Stimulated activated CD8-positive, alpha-beta memory T cell treated with anti-CD3 and anti-CD28 coated beads, Interleukin-4, amount 100 ng/mL, for 1 hour (primary cell): ENCODE measurements at places on chromosomes 7 and 10.
A peak's percentile ranks its signal among the peaks of the same experiment; 100 is the strongest.

DNA sequence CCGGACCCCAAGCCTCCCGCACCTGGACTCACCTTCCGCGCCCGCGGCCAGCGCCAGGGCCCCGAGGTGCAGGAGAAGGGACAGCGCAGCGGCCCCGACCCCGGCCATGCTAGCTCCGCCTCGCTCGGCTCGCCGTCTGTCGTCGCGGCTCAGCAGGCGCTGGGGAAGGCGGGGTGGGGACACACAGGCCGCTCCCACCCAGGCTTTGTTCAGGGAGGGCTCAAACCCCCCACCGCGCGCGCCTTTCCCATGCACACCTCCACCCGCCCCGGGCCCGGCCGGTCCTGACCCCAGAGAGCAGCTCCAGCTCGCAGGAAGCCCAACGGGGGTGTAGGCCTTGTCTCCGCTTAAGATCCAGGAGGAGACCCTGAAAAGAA is at the start of gene KCP:
Gene KCP, minus strand, starts transcription at position 141 of the 377 bp plus-strand sequence. Its CDS starts 33 bp downstream, at position 108.
- DNase-seq: no peak

- no peak for DNase-seq
Measured at GRCh38 chr10:11118686-11119085, 101.0 kb downstream of the CELF2 start.

- DNase-seq: no peak
Measured at GRCh38 chr7:167090-167855, 25.1 kb upstream of the FAM20C start.

DNA sequence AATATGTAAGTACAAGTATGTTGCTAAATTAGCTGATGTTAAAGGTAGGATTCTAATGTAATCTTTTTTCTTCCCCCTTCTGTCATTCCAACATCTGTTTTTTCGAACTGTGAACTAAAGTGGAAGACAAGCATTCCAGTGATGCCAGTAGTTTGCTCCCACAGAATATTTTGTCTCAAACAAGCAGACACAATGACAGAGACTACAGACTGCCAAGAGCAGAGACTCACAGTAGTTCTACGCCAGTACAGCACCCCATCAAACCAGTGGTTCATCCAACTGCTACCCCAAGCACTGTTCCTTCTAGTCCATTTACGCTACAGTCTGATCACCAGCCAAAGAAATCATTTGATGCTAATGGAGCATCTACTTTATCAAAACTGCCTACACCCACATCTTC is 62.7 kb downstream of the WAC start:
- DNase-seq: no peak

DNA sequence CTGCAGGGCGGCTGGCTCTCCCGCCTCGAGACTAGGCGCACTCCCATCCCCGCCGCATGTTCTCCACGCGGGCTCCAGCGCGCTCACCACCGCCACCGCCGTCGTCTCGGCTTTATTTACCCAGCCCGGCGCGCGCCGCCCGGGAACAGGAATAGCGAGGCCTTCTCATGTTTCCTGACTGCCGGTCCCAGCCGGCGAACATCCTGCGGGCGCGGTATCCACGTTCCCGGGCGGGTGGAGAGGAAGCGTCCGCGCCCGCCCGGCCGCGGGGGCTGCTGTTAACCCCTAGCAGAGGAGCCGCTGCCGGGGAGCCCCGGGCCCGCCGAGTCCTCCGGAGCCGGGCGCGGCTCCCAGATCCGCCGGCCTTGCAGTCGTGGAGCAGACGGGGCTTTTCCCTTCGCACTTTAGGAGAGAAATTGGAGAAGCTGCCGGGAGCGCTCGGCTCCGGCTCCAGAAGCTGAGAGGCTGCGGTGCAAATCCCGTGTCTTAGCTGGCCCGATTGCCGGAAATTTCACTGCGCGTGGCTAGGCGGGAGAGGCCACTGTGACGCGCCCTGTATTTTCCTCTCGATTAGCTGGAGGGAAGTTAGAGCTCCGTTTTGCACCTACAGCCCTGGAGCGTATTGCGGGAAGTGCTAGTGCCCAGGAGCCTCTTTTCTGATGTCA is at the start of gene MKX:
Gene MKX, minus strand, starts transcription at position 88 of the 665 bp plus-strand sequence. CDS start 2,404 bp downstream, outside the sequence.
- DNase-seq: no peak

GRCh38 chr7:6407434-6407833 is 40.3 kb downstream of the DAGLB start:
- DNase-seq: no peak

- DNase-seq: no peak
Measured at GRCh38 chr10:32005050-32005449, 51.2 kb downstream of the KIF5B start.

- no peak for DNase-seq
Measured at GRCh38 chr7:148241700-148242293, 348.8 kb upstream of the C7orf33 start.

- DNase-seq: no peak
Measured at GRCh38 chr10:63430091-63430998, 35.4 kb downstream of the JMJD1C start.

DNA sequence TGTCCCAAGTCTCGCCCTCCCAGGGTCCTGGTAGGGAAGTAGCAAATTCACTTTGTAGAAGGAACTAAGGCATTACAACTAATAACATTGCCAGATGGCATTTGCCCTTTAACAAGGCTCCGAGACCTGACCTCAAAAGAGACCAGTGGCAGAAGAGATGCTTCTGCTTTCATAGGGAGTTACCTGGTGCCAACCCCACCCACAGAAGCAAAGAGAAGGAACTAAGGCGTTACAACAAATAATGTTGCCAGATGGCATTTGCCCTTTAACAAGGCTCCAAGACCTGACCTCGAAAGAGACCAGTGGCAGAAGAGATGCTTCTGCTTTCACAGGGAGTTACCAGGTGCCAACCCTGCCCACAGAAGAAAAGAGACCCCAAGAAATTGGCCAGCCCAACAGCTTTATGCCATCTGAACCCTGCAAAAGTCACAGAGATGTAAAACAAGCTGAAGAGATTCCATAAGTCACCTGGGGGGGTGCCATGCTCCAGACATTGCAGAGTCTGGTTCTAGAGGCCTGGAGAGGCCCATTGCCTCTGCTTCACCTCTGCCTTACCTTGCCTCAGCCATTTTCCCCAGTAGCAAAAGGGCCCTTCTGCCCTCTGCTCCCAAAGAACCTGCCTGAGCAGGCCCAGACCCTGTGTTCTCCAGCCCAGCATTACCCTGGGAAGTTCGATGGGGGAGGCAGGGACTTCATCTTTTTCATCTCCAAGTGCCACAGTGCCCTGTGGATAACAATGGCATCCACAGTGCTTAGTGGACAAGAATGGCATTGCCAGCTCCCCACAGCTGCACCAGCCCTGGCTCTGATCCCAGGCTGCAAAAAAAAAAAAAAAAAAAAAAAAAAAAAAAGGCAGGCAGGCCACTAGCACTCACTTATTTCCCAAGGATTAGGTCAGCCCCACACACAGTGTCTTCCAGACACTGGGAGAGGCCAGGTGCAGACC is 179.5 kb upstream of the PLXNA4 start:
- no peak for DNase-seq

DNA sequence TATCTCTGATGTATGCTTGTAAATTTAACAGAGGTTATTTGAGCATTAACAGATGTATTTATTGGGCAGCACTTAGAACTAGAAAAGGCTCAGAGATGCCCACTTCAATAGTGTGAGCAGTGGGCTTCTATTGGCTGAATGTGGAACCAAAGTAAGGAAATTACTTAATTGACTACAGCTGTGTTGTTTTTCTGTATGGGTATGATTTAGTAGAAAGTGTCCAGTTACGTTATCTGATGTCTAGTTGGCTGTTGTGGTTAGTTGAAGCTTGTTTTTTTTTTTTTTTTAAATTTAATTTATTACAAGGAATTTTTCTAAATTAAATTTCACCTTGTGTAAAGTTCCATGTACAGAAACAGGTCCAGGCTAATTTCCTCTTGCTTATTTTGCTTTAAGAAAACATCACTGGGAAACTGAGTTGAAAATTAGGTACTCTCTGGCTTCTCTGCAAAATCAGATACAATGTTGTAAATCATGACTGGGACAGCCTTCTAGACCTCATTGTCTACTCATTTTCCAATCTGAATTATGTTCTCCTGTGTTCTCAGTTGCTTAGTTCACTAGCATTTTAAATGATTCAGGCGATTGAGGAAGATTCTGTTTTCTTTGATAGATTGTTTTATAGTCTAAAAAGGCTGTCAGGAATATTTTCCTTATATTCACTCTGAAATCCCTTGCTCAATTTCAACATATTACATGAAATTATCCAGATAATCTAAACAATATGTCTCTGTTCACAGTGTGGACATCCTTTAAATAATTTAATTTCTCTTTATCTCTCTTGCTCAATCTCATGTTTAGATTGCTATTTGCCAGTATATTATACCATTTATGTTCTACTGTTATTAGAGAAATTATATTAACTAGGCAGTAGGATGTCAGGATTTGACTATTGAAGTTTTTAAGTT is 53.0 kb downstream of the PHF14 start:
- DNase-seq: no peak

GRCh38 chr10:37710831-37711616 is 146.4 kb downstream of the ZNF248 start:
- no peak for DNase-seq

DNA sequence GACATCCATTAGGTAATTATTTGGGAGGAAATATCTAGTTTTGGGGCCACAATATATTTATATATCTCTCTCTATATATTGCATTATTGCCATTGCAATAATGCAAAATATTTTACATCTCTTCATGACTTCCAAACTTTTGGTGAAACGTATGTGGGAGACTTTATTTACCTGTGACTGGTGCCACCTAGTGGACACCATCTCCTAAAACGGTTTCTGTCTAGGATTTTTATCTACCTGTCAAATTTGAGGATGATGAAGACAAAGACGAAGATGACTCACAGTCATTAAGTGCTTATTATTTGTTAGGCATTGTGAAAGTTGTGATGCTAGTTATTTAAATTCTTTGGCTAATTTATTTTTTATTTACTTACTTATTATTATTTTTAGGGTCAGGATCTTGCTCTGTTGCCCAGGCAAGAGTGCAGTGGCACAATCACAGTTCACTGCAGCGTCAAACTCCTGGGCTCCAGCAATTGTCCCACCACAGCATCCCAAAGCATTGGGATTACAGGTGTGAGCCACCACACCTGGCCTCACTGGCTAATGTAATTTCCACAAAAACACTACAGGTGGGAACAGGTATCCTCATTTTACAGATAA is 18.7 kb upstream of the CBLL1 start:
- DNase-seq: peak; percentile 8

DNA sequence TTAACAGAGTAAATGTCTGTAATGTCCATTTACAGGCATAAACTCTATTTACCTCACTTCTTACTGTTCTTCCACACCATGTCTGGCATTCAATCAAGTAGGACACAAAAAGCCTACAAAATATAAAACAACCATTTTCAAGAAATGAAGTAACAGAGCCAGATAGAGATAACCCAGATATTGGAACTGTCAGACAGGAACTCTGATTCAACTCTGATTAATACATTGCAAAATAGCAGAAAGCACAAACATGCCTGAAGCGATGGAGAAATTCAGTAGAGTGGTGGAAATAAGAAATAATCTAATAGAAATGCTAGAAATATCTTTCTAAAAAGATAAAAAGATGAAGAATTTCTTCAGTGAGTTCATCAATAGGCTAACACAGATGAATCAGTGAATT is 964.4 kb downstream of the PCDH15 start:
- no peak for DNase-seq

DNA sequence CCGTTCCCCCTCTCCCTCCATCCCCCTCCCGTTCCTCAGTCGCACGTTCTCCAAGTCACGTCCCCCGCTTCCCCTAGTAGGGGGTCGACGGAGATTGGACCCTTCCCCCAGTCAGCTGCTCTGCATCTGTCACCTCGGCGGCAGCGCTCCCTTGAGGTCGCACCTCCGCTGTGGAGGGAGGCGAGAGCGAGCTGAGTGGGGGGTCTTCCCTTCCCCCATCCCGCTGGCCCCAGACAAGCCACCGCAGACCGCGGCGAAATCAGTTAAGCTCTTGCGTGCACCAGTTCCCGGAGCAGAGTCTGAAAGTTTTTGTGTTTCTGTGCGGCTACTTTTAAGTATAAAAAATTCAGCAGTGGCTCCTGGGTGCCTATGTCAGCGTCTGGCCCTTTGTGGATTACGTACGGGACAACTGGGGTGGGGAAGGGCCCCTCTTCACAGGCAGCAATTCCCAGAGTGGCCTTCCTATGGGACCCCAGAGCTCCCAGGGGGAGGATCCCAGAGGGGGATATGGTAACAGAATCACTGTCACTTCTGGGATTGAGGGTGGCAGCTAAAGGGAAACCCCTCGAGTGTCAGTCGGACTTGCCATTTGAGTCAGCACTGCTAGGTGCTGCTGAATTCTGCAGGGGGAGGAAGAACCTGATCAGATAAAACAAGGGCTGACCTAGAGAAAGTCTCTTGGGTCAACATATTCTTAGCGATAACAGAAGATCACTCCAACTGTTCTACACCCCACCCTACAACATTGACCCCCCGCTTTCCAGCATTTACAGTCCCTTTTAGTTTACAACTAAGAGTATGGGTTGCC is 12.5 kb upstream of the DDIT4 start:
- peak; percentile 19 for DNase-seq

GRCh38 chr10:6621536-6621935 is 41.5 kb upstream of the PRKCQ start:
- no peak for DNase-seq

GRCh38 chr7:98864731-98865453 is 4.9 kb downstream of the TMEM130 start:
- no peak for DNase-seq

GRCh38 chr7:147711447-147711846 is 879.1 kb upstream of the C7orf33 start:
- no peak for DNase-seq

DNA sequence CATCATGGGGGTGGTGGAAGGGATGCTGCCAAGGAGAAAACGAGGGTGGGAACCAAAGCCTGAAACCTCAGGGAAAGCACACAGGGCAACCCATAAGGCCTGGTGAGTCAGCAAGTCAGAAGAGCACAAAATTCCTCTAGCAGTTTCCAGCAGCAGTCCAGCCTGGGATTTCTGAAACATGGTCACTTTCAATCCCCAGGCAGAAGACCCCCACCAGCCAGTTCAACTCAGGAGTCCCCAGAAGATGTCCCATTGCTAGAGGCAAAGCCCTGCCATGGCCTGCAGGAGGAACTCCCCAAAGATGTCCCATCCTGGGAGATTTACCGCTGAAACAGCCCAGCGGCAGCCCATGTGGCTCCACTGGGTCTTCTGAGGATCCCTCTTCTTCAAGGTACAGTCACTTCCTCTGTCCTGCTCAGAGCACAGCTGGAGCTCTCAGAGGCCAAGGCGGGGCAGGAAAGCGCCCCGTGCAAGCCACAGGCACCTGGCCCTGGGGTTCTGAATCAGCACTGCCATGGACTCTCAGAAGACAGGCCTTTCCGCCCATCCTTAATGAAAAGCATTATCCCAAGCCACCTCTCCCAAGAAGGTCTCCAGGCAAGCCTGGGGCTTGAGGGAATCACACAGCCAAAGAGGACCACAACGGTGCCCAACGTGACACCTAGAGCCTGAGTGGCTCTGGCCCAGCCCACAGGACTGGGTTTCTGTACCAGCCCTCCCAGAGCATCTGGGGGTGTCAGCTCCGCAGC is 196.9 kb downstream of the GRID1 start:
- no peak for DNase-seq

- DNase-seq: no peak
Measured at GRCh38 chr7:152492952-152493351, 57.1 kb upstream of the KMT2C start.

DNA sequence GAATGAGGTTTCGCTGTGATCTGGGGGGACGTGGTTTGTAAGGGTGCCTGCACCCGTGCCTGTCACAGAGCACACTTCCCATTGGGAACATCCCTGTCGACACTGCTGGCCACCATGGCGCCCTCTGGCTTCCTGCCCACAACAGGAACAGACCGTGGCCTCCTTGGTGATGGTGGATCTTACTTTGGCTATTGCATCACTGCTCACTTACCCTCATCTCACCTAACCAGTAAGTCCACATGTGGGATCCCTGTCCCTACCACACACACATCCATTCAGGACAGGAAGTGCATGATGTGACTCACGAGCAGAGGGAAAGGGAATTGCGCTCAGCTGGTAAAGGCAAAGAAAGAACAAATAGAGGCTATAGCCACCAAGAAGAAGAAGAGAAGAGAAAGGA is 26.2 kb upstream of the SEC61G start:
- no peak for DNase-seq
